ENCODE measurements at places on chromosomes 1 and 21.

DNA sequence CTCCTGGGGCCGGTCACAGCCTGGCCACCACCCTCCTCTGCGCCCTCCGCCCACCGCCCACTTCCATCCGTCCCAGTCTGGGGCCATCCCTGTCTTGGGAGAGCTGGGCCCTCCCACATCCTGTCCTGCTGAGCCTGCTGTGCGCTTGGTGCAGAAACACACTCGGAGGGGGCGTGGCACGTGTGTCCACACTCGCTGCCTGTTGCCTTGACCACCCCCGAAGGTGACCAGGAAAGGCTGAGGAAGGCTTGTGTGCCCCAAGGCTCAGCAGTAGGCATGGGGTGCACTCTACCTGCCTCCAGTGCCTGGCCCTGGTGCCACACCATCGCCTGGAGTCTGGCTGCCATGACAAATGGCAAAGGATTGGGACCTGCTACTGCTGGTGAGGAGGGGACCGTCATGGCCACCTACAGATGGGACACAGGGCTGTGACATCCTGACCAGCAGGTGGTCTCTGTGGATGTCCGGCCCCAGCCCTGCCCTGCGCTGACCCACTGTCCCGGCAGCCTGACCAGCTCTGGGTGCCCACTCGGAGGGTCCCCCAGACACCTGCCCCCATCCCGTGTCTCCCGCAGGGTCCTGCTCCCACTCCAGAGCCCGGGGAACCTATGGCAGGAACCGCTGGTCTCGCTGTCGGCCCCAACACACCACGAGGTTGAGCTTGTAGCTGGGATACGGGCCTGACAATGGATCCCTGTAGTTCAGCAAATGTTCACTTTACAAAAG, 23.2 kb upstream of the PTTG1IP start:
- DNase-seq: no peak

DNA sequence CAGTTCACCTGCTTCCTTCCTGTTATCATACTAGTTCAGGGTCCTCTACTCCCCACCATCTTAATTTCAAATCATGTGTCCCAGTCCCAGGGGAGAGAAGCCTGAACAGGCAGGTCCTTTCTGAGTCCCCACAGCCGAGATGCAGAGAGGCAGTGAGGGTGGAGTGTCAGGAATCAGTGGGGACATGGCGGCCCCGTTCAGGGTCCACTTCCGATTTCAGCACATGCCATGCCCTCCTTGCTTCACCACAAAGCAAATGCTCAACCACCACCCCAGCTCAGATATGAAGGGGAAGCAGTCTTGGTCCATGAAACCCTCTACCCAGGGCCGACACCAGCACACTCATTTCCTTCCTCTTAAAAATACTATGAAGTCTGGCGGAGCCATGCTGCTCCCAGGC, 5.2 kb upstream of the SEMA4A start:
- DNase-seq: no peak

GRCh38 chr1:79859212-79859948, 852.9 kb upstream of the ADGRL4 start:
- no peak for DNase-seq

GRCh38 chr1:93399781-93400180, 48.1 kb upstream of the FNBP1L start:
- no peak for DNase-seq

DNA sequence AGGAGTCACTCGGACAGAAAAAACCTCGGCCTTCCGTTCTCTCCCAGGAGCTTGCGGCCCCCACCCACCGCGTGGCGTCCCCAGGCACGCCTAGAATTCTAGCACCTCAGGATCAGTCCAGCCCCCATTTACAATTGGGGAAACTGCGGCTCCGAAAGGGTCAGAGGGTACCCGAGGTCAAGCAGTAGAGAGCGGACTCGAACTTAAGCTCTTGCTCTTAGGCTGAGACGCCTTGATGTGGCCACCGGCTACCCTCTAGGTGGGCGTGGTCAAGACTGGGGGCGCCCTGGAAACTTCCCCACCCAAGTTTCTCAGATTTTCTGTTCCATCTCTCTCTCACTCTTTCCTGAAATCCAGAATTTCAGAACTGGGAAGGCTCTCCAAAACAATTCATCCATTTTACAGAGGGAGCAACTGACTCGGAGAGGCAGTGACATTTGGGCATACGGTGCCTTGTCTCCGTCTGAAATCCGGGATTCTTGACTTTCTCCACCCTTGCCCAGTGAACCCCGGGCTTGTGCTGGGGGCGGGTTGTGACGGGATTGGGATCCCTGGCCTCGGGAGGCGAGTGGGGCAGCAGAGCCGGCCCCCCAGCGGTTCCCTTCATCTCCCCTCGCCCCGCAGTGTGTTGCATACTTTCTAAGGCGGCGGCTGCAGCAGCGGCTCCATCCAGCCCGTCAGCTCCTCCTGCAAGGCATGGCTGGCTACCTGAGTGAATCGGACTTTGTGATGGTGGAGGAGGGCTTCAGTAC, 777 bp downstream of the AZIN2 start:
- DNase-seq: no peak

- peak; percentile 14 for DNase-seq
Observed at GRCh38 chr1:230282157-230282556, 144.0 kb downstream of the PGBD5 start.

DNA sequence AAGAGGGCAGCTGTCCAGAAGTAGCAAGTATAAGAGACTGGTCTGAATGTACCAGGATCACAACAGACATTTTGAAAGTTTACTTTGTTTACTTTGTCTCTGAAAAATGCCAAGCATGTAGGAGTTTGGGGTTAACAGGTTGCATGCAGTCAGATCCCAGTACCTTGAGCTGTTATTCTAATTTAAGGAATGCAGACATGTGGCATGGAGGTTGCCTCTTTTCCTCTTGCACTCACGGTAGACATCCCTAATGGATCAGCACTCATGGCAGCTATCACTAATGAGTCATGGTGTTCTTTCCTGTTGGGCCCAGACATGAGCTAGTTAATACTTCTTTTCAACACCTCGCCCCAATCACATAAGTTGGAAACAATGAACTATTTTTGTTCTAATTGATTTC, 67.3 kb downstream of the GADD45A start:
- no peak for DNase-seq

DNA sequence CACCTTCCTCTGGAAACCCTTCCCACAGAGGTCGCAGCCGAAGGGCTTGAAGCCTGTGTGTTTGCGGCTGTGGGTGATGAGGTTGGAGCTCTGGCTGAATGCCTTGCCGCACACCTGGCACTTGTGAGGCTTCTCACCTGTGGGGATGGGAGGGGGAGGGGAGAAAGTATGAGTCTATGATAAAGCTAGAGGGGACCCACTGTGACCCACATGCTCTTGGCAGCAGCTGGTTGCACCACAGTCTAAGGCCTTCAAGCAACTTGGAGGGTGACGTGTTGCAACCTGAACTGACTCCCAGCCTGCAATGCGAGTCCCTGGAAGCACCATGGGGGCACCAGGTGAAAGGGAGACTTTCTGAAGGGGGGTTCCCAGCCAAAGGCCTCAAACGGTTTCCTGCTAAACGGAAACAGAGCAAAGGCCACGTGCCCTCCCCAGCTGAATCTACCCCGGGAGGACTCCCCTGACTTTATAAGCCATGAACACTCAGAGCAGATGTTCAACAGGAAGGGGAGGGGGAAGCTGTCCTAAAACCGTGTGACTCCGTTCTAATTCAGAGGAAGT, 10.6 kb downstream of the GFI1 start:
- DNase-seq: no peak

DNA sequence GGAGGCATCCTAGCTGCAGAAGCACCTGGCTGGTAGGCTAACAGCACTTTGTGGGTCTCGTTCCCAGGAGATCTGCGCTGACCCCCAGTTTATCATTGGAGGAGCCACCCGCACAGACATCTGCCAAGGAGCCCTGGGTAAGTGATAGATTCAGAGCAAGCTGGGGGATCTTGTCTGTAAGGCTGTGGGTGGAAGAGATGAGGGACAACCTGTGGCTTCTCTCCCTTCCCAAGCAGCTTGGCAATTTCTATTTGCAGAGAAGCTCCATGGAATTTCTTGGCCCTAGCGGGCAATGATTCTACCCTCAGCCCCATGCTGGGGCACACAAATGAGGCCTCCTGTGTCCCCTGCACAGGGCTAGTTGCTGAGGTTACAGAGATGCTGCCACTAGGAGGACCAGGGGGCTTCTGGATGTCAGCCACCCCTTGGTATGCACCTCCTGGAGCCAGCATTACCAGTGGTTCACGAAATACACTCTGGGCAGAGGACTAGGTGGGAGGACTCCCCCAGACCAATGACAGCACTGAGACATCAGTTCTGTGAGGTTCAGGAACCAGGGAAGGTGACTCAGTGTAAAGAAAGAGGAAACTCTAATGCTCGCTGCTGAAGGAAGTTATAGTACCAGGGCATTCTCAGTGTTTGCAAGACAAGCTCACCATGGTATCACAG, 5.5 kb downstream of the CAPN2 start:
- no peak for DNase-seq

- no peak for DNase-seq
Observed at GRCh38 chr1:26320896-26321295, 3.1 kb downstream of the CD52 start.

Data from sciatic nerve (tissue), 2 donors.